ENCODE measurements at places on chromosomes 1 and 21. TPM values are rescaled to one million over a fixed set of nuclear protein-coding genes. Genes with fewer than 3 reads are reported as not detected.

DNA sequence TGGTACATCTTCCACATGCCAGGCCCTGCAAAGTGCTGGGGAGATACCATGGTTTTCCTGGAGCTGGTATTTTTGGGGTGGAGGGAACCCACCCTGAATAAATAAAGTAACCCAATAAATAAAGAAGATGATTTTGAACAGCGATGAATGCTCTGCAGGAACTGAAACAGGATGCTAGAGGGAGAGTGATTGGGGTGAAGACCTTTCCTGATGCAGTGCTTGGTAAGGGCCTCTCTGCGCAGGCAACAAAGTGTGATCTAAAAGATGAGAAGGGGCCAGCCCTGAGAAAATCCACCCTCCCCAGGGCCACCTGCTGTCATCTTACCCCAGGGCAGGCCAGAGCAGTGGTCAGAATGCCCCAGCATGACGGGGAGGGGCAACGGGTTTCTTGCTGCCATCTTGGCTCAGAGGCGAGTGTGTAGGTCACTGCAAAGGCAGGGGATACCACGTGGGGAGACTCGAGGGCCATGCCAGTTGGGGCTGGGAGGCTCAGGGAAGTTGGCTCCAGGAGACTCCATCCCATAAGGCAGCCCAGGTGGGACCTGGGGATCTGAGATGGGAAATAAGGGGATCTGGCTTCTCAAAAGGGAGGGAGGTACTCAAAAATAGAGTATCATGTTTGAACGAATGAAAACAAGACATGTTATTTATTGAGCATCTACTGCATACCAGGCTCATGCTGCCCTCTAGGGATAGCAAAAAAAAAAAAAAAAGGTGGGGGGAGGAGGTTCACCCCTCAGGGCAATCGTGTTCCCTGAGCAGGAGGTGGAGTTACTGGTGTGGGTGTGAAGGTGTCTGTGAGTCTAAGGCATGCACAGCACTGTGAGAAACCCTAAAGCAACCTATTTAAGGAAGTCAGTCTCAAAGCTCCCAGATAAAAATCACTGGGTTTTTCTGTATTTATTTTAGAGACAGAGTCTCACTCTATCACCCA lies 2.8 kb downstream of the SRARP start:
- DNase-seq: peak; percentile 53

DNA sequence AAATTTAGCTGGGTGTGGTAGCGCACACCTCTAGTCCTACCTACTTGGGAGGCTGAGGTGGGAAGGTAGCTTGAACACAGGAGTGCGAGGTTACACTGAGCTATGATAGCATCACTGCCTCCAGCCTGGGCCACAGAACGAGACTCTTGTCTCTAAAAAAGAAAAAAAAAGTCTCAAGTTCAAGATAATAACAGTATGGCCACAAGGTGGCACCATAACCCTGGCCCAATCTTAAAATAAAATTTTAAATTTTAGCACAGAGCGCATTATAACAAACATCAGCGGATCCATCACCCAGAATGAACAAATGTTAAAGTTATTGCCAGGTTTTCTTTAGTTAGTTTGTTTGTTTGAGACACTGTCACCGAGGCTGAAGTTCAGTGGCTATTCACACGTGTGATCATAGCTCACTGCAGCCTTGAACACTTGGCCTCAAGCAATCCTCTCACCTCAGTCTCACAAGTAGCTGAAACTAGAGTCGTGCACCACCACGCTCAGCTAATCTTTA lies 2.9 kb upstream of the HTR6 start:
- peak; percentile 35 for DNase-seq

- peak; percentile 98 for DNase-seq
These were observed 11.6 kb downstream of the LMNA start for GRCh38 chr1:156126043-156126629.

- DNase-seq: no peak
These were observed 41.5 kb upstream of the LIN9 start for GRCh38 chr1:226350519-226350865.

DNA sequence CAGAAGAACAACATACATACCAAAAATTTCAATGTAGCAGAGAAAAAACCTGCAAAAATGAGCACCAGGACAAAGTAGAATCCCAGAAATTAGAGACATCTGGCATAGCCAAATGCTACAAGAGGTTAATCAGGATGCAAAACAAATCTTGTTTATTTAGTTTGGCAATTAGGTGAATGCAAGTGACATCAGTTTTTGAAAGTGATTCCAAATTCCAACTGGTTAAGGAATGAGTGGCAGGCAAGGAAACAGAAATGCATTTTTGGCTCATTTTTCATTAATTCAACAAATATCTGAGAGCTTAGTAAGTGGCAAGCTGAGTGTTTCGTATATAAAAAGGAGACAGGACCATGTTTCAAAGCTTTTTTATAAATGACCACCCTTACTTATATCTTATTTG lies 21.3 kb downstream of the SCAF4 start:
- DNase-seq: peak; percentile 71

DNA sequence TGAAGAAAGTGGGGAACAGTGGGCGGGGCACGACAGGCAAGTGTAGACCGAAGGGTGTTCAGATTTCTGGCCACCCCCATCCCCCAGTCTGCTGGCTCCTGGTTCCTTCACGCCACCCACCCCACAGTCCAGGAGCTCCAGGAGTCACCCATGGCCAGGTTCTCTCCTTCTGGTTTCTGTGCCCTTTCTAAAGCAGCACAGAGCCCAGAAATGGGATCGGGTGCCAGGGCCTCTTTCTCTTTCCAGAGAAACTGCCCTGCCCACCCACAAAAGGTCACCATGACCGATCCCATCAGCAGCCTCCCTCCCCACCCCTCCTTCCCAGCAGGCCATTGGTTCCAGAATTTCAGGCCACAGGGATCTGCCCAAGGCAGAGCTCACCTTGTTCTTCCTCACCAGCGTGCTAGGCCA lies 3.2 kb upstream of the CELSR2 start:
- no peak for DNase-seq

GRCh38 chr1:172390683-172391551 lies 29.6 kb upstream of the C1orf105 start:
- DNase-seq: peak; percentile 21

The OR2L5 gene
- not detected for total RNA-seq

DNA sequence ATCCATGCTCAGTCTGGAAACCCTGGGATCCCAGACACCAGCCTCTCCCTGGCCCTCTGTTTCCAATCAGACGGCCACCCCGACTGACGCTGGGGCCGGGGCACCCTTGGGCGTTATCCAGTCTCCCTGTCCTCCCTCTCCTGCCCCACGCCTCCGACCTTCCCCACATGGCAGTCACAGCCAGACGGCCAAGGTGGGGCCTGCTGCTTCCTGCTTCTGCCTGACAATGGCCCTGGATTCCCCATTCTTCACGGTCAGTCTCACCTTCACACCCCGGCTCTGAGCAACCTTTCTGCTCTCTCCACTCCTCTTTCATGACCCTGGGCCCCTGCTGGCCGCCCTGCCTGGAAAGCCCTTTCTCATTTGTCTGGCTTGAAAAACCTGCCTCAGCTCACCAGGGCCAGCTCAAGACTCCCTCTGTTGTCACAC lies 6.6 kb downstream of the GNG4 start:
- no peak for DNase-seq

The MPZ gene
- total RNA-seq: 0.69 TPM

- peak; percentile 81 for DNase-seq
These were observed 338.1 kb upstream of the SNX7 start for GRCh38 chr1:98323388-98323787.

The CORT gene
- total RNA-seq: not detected

The CATSPERE gene
- 0.55 TPM for total RNA-seq

The SYDE2 gene
- total RNA-seq: 10.2 TPM

DNA sequence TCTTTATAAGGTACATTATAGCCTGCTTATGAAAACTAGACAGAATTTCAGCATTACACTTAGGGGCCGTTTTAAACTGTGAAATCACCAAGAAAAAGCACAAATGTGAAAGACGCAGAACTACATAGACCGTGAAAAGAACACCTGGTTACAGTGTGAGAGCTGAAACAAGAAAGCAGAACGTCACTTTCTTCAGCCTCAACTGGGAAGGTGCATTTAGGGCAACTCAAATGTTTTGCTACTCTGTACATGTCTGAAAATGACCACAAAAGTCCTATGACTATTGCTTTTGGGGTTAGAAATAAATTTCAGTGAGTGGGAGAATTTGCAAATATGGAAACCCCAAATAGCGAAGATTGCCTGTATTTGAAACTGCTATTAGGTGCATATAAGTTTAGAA lies 268.7 kb downstream of the OLFM3 start:
- no peak for DNase-seq

DNA sequence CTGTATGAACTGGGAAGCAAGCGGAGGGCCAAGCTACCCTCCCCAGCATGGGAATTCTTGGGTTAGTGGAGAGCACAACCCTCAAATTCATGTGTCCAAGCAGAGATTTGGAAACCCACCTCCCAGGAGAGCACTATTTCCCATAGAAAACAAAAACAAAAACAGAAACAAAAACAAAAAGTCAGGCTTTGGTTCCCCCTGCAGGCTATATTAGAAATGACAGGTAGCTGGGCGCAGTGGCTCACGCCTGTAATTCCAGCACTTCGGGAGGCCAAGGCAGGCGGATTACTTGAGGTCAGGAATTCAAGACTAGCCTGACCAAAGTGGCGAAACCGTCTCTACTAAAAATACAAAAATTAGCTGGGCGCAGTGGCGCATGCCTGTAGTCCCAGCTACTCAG lies 10.8 kb downstream of the MINDY1 start:
- peak; percentile 47 for DNase-seq

The CALML6 gene
- total RNA-seq: 0.66 TPM

DNA sequence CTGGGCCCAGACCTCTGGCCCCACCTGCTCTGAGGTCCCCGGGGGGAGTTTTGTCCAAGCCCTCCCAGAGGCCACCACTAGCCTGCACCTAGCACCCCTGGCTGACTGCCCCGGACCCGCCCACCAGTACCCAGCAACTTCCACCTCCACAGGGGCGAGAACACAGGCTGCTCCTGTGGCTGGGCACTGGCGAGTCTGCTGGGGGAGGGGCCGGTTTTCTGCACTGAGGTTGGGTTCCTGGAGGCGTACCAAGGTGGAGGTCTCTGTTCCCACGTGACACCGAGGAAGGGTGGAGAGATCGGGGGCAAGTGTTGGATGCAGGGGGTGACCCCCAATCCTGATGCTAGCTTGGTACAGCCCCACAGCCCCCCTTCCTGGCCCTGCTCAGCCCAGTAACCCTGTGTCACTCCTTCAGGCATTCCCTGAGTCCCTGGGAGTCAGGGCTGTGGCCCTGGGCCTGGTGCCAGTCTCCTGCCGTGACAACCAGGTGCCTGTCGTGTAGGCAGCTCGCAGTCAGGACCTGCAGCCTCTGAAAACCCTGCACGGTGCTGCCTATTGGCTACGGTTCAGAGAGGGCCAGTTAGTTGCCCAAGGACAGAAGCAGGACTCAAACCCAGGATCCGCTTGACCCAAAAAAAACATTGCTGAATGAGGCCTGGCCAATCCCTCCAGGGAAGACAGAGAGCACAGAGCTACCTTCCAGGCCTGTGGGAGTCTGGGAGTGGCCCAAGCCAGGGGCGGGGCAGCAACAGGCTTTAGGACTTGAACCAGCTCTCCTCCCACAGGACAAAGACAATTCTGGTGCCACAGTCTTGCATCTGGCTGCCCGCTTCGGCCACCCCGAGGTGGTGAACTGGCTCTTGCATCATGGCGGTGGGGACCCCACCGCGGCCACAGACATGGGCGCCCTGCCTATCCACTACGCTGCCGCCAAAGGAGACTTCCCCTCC lies 3.1 kb downstream of the ESPN start:
- DNase-seq: no peak

GRCh38 chr1:161019751-161020495 lies 1.0 kb downstream of the F11R start:
- no peak for DNase-seq

The OR2T2 gene
- total RNA-seq: not detected

DNA sequence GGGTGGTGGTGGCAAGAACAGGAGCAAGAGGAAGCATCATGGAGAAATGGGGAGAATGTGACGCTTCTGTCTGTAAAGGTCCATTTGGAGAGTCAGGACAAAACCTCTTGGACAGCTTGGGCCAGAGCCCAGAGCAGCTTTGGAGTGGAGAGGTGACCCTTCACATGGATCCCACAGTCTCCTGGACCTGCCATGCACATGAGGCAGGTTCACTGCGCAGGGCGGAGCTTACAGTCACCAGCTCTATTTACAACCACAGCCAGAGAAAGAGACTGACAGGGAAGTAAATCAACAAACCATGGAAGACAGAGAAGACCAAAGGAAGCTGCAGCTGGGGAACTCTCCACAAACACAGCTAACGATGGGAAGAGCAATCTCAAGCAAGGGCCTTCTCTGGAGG lies 828 bp upstream of the RGS8 start:
- DNase-seq: no peak

The APCS gene
- not detected for total RNA-seq

The TPTE gene
- total RNA-seq: not detected

GRCh38 chr1:38628241-38628640 lies 231.3 kb downstream of the RRAGC start:
- DNase-seq: no peak

The OPRD1 gene
- not detected for total RNA-seq

The MRTO4 gene
- total RNA-seq: 51.7 TPM

DNA sequence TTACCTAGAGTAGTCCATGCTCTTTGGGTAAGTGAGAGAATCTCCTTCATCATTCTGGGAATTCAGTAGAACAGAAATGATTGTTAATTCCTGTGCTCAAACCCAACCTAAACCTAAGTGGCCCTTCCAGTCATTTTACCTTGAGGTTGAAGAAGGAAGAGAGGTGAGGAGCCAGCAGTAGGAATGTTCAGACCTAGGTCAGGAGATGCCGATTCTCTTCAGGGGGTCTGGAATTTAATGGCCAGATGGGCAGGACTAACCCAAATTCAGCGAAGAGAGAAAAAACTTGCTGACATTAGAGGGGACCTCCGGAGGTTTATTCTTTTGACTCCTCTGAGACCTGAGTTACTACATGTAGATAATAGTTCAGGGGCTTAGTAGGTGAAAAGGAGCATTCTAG lies 16.5 kb upstream of the OR2B11 start:
- DNase-seq: no peak

DNA sequence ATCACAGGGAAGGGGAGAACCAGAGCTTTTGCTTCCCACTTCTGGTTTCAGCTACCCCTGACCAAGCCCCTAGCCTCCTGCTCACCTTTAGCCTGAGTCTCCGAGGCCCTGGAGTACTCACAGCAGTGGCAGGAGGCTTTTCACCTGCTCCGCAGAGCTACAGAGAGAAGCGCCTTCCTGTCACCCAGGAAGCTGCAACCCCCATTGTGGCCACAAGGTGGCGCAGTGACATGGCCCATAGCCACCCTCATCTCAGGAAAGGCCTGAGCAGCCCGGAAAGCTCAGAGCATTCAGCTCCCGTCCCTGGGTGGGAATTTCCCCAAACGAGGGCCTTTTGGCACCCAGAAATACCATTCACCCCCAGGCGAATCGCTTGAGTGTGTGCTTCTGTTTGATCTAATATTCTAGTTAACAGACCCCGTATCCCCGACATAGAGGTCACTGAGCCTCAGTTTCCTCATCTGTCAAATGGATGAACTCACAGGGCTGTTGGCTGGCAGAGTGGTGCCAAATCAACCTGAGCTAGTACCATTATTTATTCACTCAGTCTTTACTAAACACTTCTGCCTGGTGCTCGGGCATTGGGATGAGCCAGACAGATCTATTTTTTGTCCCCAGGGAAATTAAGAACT lies 25.3 kb downstream of the A3GALT2 start:
- peak; percentile 66 for DNase-seq

DNA sequence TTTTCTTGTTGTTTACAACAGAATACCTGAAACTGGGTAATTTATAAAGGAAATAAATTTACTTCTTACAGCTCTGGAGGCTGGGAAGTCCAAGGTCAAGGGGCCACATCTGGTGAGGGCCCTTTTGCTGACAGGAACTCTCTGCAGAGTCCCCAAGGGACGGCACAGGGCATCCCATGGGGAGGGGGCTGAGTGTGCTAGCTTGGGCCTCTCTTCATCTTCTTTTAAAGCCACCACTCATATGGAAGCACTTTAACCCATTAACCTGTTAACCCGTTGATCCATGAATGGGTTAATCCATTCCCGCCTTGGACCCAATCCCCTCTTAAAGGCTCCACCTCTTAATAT lies 76.3 kb downstream of the OBSCN start:
- DNase-seq: no peak

Data from HFFc6 (cell line).